ENCODE measurements at places on chromosomes 11 and 22.
A peak's percentile ranks its signal among the peaks of the same experiment; 100 is the strongest.

DNA sequence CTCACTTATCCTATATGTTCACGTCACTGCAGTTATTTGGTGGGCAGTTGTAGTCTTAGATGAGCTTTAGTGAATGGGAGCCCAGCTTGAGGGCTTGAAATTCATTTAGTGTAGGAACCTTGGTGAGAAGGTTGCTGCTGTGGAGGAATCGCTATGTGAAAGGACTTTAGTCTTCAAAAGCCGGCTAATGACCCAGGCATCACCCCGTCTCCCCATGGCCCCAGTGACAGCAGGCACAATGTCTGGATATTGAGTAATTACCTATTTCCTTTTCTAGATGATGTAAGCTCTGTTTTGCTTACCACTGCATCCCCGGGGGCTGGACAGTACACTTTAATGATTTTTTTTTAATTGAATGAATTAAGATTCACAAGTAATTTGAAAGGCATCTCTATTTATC is 283.2 kb downstream of the ST3GAL4 start:
- DNase-seq, result no peak

DNA sequence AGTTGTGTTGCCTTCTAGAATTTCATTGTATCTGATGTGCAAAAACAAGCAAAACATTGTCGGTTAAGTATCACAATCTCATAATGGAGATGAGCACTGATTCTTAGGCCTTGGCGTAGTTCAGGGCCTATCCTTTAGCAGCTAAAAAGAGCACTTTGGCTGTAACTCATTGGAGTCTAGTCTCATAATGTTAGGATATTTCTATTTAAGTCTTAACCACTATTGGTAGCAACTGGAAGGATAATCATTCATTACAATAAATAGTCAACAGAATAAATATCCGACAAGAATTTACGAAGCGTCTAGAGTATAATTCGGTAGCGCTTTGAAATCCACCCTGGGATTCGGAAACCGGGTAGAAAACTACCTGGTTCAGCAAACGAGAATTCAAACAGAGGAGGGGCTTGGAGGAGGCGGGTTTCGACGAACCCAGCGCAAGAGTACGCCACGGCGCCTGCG is 461 bp upstream of the EED start:
- no peak for DNase-seq

- DNase-seq, result no peak
Observed at GRCh38 chr11:62676698-62677097, 2.2 kb downstream of the UBXN1 start.

DNA sequence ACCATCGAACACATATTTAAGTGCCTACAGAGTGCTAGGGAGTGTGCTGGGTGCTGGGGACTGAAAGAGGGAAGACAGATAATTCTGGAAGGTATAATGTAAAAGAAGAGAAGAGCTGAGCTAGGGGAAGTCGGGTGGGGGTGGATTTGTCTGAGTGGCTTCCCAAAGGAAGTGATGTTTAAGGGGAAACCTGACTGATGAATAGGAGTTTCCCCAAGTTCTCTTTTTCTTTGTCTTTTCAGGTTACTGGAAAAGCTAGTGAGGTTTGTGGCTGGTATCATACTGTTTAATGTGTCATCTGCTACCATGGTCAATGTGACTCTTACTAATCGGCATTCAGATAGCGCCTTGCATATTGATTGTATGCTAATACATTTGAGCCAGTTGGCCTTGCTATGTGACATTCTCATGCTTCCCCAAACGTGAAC is 151.6 kb upstream of the MTMR2 start:
- DNase-seq, result no peak

GRCh38 chr11:71248656-71249055 is 3.7 kb downstream of the SHANK2 start:
- DNase-seq, result no peak

GRCh38 chr11:64096835-64097234 is 61.1 kb downstream of the FLRT1 start:
- no peak for DNase-seq

DNA sequence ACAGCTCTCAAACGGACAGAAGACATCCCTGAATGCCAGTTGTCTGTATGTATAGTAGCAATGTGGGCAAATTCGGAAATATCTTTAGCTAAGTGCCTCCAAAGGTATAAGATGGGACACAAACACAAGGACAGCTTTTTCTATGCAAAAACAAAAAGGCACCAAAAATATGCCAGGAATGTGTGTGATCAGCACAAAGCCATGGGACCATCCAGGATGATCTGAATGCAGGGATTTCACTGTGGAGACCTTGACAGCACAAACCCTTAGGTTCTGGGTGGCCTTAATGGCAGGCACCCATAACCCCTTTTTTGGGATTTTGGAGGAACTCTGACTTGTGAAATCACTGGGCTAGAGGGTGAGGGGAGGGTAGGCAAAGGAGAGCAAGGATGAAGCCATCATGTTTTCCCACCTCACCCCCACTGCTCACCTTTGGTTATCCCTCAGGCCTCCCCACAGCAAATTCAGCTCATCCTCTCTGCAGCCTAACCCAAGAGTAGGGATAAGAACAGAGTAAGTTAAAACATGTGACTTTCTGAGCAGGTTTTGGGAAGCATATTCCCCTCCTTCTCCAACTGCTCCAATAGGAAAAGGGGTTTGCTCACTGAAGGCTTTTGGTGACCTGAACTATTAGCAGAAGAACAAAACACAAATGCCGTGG is 154.6 kb downstream of the SNX19 start:
- no peak for DNase-seq

- no peak for DNase-seq
Observed at GRCh38 chr11:44952082-44952481, 1.4 kb upstream of the TP53I11 start.

- no peak for DNase-seq
Observed at GRCh38 chr22:46664301-46664855, 44.2 kb downstream of the GRAMD4 start.

DNA sequence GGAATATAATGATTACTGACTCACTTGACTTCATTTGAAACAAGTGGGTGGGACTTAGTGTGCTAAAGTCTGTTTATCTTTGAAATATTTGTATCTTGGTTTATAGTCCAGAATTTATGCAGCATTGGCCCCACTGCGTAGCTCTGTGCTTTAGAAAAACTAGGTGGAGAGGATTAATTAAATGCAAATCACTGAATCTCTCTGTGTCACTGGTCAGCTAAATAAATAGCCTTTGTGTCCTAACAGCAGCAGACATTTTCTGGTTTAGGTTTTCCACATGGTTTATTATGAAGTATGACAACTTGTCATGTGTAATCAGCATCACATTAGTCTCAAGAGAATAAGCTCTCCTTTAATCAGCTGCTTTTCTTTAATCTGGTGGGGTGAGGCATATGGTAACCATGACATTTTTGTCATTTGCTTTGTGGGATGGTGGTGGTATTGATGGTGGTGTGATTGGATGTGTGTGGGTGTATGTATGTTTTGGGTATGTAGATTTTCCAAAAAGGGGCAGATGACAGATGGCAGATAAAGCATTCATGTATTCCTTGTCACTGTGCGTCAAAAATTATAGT is 33.9 kb downstream of the BCL2L13 start:
- DNase-seq, result no peak

GRCh38 chr22:28951530-28951929 is 68.2 kb downstream of the ZNRF3 start:
- no peak for DNase-seq

DNA sequence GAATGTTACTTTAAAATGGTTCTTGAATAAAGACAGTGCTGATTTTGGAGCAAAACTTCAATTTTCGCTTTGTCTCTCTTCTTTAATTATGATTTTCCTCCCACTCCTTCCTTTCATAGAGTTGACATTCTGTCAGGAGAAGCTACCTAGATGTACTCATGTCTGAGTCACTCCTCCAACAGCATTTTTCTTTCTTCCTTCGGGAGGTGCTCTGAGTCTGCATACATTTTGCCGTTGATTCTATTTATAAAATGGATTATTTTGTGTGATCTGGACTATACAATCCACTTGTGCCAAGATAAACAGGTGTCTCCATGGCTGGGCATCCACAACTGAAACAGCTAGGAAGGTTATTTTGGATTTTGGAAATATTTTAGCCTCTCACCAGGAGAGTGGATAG is 588.3 kb upstream of the ANO5 start:
- no peak for DNase-seq

DNA sequence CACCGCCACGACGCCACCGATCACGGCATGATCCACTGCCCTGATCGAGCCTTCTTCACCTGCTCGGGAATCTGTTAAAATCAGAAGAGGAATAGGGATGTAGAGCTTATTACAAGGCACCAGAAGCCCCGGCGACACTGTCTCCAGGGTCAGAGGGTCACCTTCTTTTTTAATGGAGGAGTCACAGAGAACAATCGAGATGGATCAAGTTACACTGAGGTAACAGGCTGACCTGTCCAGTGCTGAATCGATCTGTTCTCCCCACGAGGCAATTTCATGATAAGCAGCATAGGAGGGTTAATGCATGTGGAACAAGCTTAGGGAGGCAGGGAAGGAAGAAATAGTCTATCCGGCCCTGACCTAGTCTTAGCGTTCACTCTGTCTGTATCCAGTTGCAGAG is 325.5 kb downstream of the CADM1 start:
- DNase-seq, result no peak

DNA sequence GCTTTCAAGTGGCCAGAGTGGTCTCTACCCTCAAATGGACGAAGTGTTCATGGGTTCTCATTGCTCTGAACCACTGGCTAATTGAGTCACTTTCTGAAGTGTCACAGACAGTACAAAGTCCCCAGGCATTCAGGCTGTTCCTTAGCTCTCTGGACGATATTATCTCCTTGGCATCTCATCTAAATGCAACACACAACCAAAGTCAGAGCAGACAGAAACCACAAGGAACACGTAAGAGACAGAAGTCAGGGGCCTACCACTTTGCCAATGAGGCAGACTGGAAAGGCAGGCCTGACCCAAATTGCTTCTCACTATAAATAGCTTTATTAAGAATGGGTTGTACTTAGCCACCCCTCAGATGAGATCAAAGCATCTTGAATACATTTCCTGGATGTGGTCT is 29.0 kb upstream of the LDLRAD3 start:
- no peak for DNase-seq

GRCh38 chr11:25876456-25876965 is 455.4 kb upstream of the ANO3 start:
- DNase-seq, result no peak

DNA sequence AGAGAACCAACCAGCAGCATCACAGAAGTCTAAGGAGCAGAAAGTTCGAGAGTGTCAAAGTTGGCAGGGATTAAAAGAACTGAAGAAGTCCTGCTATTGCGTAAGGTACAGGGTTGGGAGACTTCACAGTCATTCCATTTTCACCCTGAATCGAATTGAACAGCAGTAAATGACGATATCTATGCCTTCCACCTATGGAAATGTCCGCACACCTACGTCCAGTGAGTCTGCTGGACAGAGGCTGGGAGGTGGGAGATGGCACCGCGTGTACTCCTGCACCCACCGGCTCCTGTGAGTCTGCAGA is 116.7 kb downstream of the MICAL3 start:
- DNase-seq, result no peak

- no peak for DNase-seq
Observed at GRCh38 chr11:68969386-68969785, 11.4 kb downstream of the MRGPRD start.

- DNase-seq, result no peak
Observed at GRCh38 chr11:57427727-57428082, 784 bp upstream of the SLC43A3 start.

GRCh38 chr11:134289789-134290188 is 13.6 kb downstream of the GLB1L3 start:
- DNase-seq, result no peak

GRCh38 chr11:10275714-10276113 is 18.3 kb downstream of the SBF2 start:
- no peak for DNase-seq

GRCh38 chr11:3995949-3996554 is 98.5 kb upstream of the RRM1 start:
- DNase-seq, result peak; percentile 82

DNA sequence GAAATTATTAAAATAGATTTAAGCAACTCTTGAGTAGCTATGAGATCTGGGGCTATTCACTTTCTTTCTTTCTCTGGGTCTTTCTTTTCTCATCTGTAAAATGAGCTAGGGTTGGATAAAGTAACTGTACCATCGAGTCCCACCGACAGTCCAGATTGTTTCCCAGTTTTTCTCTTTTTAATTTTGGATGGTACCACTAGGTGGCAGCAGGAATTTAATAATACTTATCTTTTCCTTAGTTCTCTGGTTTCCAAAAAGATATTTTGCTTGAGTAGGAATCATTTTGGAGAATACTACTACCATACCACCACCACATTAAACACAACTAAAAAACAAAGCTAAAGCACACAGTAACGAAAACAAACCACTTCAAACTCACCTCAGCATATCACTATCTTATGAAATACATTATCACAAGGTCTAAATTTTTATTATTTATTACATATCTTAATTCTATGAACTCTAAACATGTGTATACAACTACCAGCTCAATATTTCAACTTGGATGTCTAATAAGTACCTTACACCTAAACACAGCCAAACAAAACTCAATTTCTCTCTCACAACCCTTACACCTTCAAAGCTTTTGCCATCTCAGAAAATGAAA is 584.0 kb downstream of the KCNA4 start:
- peak; percentile 36 for DNase-seq

GRCh38 chr22:44622147-44622427 is 79.9 kb upstream of the PRR5 start:
- DNase-seq, result no peak

DNA sequence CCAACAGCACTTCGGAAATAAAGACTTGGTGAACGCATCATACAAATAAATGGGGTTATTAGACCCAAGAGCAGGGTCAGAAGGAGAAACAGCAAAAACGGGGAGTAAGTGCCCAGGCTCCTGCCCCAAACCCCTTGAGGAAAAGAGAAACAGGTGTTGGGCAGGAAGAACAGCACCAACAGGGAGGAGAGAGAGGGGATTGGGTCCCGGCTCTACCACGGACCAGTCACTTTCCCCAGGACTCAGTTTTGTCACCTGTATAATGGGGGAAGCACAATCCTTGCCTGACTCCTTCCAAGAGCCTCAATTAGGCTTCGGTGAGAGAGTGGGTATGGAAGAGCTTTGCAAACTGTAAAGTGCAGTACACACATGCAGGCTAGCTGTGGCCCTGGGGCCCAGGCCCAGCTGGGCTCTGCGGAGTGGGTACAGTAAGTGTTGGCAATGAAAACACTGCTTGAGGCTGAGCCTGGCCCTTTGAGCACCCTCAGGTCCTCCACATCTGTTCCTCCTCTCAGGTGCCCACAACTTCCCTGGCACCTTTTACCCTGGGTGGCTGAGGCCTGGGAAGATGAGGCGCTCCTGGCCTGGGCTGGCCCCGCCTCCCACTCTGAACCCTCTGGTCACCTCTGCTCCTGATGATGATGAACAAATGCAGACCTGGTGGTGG is 8.9 kb downstream of the SLC29A2 start:
- no peak for DNase-seq

GRCh38 chr22:21855676-21856075 is 11.8 kb downstream of the MAPK1 start:
- no peak for DNase-seq

- DNase-seq, result no peak
Observed at GRCh38 chr11:72553706-72554105, 119.4 kb upstream of the CLPB start.

DNA sequence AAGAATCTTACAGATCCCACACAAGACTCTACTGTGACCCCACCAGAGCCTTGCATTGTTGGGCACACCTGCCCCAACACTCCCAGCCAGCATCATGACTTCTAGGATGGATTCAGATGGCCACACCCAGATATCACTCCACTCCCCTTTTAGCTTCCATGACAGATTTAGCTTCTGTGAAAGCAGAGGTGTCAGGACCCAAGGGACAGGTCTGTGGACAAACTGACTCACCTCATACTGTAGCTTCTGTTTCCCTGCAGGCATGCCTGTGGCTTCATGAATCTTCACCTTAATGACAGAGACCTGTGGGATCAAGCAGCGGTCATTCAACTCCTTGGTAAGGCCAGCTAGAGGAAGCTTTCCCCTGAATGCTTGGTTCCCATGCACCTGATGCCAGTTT is 8.5 kb upstream of the TBC1D10A start:
- no peak for DNase-seq

Data from endothelial cell of umbilical vein (primary cell).